ENCODE measurements at places on chromosomes 2 and 18.

GRCh38 chr18:22667616-22668422 lies 250.1 kb upstream of the CTAGE1 start:
- DNase-seq: peak; percentile 93

- DNase-seq: peak; percentile 68
Observed at GRCh38 chr2:290090-290722, 2.3 kb upstream of the ALKAL2 start.

DNA sequence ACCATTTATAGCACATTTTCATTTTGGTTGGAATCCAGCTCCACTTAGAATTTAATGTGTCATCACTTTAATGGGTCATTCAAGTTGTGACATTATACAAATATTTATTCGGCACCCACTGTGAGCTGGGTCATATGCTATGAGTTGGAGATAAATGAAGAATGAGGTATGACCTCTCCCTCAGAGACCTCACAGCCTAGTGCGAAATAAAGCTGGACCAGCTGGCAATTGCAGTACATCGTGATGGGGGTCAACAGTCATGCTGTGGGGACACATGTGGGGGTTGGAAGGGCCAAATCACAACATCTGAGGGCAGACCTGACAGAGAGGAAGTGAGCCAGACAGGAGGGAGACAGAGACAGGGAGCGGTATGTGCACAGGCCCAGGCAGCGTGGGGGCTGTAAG lies 175.4 kb downstream of the MAIP1 start:
- peak; percentile 84 for DNase-seq

GRCh38 chr2:237879058-237879430 lies 19.6 kb downstream of the RAMP1 start:
- DNase-seq: peak; percentile 67

DNA sequence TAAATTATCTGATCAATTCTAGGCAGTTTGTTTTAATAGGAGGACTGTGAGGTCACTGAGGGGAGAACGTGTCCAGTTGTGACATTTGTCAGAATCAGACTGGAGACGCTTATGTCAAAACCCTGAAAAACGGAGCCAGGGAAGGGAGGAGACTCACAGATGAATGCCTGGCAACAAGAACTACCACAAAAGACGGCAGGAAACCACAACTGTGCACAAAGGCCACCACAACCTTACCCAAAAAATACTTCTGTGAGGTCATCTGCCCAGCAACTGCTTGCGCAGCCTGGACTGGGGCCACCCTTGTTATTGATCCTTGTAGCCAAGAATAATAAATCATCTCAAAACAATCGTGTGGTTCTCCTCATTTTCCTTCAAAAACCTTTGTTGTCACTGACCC lies 173.0 kb upstream of the ALKAL2 start:
- DNase-seq: no peak

GRCh38 chr2:31371691-31372090 lies 42.9 kb downstream of the XDH start:
- no peak for DNase-seq

DNA sequence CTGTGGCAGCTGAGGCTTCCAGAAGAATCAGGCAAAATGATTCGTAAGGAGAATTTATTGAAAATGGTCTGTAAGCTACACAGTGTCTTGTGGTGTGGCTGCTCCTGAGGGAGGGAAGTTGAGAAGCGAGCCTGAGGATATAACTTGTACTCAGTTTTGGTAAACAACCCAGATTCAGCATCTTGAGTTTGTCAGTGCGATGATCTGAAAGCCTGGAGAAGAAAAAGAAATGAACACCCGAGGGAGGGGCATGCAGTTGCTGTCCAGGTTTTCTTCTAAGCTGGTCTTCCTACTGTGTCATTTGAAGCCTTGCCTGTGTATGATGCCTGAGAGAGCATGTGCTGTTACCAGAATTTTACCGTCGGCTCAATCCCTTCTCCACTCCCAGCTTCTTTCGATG lies 87.3 kb downstream of the MAPK4 start:
- no peak for DNase-seq
